ENCODE measurements at places on chromosomes 5 and 9.

- DNase-seq = no peak
These were observed 6.7 kb downstream of the AP3B1 start for GRCh38 chr5:78287833-78288232.

GRCh38 chr5:105413406-105413990 lies 1850.9 kb upstream of the NUDT12 start:
- peak; percentile 13 for DNase-seq

DNA sequence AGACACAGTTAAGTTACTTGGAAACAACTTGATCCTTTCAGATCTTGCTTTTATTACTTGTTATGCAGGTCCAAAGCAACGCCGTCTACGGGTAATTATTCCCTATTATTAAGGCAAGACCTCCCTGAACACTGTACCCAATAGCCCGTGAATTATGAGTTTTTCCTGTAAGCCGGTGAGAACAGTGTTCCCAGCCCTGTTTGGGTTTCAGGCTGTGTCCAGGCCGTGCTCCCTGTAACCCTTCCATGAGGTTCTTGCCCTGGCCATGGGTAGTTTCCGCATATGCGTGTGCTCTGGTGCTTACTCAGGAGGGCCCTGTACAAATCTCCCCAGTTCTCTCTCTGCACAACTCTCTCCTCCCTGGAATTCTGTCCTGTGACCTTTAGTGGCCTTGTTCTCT lies 65.6 kb upstream of the CNOT6 start:
- no peak for DNase-seq

- peak; percentile 38 for DNase-seq
These were observed 90.3 kb upstream of the ACO1 start for GRCh38 chr9:32294106-32294505.

DNA sequence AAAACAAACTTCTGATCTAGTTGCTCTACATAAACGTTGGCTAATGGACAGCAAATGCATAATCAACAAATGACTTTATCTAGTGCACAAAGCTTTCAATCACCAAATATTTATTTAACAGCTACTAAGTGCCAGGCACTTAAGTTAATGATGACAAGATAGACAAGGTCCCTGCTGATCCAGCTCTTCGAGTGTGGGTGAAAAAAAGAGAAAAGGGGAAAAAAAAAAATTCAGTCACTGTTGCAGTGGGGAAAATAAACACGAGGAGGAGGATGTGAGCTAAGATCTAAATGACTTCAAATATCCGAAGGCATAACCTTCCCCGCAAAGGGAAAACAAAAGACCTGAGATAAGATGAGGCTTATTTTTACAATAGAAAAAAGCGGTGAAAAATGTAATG lies 9.6 kb downstream of the PSIP1 start:
- DNase-seq = no peak

DNA sequence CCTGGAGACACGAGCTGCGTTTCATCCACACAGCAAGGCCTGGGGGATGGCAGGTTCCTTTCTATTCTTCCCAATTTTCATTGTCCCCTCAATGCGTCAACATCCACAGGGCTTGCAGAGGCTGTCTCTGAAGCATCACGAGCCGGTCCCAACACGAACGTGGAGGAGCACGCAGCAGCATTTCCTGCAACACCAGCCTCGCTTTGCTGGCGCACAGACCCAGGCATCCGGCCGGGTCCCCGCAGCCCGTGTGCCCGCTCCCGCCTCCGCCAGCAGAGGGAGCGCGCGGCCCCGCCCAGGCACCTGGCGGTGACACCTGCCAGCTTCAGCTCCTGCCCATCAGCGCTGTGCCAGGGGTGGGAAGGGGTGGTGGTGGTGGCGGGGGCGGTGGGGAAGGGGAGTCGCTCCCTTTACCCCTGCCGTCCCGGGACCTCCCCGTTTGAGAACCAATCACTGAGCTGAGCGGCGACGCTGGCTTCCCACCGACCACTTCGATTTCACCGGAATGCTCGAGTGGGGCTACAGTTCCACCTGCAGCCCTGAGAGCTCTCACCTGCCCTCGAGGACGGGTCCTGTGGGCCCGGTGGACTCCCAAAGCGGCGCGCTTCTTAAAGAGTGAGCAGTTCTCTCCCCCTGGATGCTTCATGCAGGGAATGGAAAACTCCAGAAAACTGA lies 464.5 kb downstream of the ICE1 start:
- DNase-seq = peak; percentile 52

Data from PC-9 (cell line).